ENCODE measurements at places on chromosomes 12 and 14.

DNA sequence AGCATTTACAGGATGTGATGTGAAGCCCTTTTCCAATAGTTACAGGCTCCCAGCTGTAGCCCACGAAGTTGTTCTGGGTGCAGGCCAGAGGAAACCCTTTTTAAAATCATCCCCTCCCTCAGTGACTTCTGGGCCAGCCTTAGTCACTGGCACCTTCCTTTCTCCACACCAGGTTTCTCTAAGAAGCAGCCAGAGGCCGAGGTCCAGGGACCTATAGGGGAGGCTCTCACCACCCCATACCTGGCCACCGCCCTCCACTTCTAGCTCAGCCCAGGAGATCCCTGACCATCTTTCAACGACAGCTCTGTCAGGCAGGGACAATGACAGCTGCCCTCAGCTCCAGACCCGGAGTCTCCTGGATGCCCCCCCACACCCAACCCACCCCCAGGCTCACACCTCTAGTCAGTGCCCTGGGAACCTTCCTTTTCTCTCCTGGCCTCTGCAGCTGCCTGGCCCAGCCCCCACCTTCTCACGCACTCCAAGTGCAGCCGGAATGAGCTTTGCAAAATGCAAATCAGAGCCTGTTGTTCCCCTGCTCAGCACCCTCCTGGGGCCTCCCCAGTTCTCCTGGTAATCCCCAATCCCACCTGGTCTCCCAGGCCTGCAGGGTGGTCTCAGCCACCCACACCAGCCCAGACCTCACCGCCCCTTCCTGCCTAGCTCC is 46.7 kb downstream of the TESC start:
- DNase-seq, result no peak

DNA sequence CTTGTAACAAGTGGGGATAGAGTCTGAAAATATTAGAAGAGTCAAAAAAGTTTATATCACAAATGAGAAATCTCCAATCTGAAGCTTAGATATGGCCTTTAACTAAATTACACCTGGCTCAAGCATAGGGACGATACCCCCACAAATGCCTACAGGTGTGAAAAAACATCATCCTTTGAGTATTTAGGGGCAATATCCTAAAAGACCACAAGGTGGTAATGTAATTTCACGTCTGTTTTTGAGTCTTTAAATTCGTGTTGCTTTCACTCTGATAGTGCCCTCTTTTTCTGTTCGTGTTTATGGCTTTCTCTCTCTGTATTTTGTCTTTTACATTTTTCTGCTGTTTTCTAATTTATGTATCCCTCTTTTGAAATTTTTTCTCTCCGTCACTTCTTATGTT is 84.3 kb downstream of the ETNK1 start:
- DNase-seq, result no peak

GRCh38 chr12:27802511-27802910 is 22.5 kb upstream of the MANSC4 start:
- no peak for DNase-seq

GRCh38 chr12:94997061-94997460 is 6.4 kb downstream of the NDUFA12 start:
- DNase-seq, result no peak

DNA sequence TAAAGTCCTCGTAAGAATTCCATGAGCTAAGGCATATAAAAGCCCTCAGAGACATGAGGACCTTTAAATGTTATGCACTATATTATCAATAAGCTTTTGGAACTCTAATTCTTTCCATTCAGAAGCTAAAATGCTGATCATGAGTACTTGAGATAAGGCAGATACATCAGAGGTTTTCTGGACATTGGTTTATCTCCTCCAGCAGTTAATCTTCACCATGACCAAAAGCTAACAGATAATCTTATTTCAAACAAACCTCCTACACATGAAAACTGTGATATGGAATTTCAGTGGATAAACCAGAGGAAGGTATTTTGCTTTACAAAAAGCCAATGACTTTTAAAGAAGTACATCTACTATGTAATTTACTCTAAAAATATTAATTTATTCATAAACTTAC is 97.9 kb upstream of the BBS10 start:
- no peak for DNase-seq

DNA sequence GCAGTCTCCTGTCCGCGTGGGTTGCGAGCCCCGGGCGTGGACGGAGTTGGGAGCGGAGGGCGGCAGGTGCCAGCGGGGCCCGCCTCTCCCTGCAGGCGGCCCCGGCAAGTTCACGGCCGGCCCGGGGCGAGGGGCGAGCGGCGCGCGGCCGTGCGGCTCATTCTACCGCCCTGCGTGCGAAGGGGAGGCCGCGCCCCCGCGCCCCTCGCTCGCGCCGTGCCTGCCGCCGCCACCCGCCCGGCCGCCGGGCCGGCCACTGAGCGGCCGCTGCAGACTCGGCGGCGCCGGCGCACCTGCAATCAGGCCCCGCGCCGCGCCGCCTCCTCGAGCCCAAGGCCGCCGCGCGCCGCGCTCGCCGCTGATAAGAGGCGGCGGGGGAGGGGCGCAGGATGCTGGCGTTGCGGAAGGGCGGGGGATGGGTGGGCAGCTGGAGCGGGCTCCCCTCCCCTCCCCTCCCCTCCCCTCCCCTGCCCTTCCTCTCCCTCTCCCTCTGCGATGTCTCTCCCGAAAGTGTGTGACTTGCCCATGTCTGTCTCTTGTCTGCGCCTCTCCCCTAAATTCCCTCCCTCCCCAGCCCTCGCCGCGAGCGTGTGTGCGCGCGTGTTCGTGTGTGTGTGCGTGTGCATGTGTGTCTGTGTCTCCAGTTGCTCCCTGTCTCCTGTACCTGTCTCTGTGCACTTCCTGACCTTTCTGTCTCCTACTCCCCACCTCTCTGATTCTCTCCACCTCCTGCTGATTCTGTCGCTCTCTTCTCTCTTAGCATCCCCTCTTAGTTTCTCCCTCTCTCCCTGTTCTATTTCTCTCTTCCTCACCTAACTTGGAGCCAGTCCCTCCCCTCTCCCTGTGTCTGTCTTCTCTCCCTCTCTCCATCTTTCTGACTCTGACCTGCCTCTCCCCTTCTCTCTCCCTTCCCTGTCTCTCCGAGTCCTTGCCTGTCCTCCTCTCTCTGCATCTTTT is 768.1 kb upstream of the TBX3 start:
- DNase-seq, result no peak

GRCh38 chr12:86723326-86723725 is 467.1 kb upstream of the MGAT4C start:
- DNase-seq, result no peak

DNA sequence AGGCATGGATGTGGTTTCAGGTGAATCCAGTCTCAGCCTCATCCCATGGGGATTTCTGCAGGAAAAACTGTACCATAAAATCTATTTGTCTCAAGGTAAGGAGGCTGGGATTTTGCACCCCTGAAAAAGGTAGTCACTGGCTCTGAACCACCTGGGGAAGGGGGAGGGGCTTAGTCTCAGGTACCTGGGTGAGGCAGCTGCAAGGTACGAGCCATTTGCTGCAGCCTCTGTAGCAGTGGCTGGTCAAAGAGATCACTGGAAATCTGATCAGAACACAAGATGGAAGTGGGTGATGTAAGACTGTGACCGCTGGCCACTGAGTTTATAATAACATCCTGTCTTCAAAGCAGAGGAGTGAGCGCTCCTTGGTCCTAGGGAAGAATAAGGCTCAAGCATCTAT is 209.9 kb upstream of the NOS1 start:
- DNase-seq, result no peak

- no peak for DNase-seq
Observed at GRCh38 chr12:117498880-117499279, 137.5 kb upstream of the NOS1 start.

DNA sequence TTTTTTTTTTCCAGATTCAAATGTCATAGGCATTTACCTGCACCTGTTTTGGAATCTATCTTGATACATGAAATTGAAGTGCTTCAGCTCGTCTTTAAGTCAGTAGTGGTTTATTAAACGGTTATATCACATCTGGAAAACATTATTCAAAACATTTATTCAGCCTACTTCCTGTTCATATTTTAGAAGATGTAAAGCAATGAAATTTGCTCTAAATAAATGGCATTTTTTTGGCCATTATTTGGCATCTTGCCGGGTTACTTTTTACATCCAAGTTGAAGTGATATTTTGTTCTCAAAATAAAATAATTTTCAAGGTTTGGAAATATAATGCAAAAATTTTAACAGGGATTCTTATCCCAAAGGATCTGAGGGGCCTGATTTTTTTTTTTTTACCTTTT is 103.1 kb downstream of the EML1 start:
- DNase-seq, result no peak

- DNase-seq, result peak; percentile 64
Observed at GRCh38 chr14:23588884-23589598, 10.5 kb upstream of the JPH4 start.

- DNase-seq, result no peak
Observed at GRCh38 chr12:12379831-12380730, 23.2 kb downstream of the BORCS5 start.

- no peak for DNase-seq
Observed at GRCh38 chr12:23763724-23764123, 185.7 kb downstream of the SOX5 start.

GRCh38 chr12:92630968-92631367 is 71.8 kb upstream of the PLEKHG7 start:
- DNase-seq, result no peak

DNA sequence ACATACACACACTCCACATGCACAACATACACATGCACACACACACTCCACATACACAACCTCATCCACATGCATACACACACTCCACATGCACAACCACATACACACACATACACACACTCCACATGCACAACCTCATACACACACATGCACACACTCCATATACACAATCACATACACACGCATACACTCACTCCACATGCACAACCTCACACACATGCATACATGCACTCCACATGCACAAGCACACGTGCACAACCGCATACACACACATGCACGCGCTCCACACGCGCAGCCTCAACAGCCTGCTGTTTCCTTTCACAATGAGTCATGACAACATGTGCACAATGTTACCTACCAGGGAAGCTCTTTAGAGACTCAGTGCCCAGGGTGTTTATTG is 61.2 kb upstream of the TMEM132C start:
- DNase-seq, result no peak

GRCh38 chr12:119288576-119288975 is 46.0 kb upstream of the CCDC60 start:
- no peak for DNase-seq

DNA sequence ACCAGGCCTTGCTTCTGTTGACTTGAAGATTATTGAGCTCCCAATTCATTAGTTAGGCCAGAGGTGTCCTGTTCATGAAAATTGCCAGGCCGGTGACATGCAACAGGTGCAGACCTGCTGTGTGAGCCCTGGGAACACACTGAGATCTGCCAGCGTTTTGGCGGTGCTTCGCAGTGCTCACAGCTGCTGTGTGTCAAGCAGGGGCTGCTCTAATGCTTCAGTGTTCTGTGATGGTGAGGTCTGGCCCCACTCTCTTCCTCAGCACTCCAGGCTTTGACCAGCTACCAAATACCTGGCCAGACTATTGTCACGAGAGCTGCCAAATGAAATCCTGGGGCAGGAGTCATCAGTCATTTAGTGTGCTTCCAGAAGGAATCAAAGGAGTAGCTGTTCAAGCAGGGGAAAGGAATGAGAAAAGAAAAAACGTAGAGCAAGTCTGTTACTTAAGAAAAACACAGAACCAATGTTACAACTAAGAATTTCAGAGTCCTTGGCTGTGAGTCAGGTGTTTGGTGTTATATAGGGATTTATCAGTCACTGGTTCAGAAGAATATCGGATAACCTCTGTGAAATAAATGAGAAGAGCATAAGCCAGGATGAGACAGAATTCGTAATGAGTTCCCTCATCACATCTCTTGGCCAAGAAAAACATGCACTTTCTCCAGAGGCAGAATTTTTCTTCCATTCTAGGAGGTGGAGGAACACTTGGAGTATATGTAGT is 150.8 kb downstream of the FBXL14 start:
- no peak for DNase-seq

GRCh38 chr12:46368138-46368537 is 4.4 kb downstream of the SLC38A2 start:
- no peak for DNase-seq

DNA sequence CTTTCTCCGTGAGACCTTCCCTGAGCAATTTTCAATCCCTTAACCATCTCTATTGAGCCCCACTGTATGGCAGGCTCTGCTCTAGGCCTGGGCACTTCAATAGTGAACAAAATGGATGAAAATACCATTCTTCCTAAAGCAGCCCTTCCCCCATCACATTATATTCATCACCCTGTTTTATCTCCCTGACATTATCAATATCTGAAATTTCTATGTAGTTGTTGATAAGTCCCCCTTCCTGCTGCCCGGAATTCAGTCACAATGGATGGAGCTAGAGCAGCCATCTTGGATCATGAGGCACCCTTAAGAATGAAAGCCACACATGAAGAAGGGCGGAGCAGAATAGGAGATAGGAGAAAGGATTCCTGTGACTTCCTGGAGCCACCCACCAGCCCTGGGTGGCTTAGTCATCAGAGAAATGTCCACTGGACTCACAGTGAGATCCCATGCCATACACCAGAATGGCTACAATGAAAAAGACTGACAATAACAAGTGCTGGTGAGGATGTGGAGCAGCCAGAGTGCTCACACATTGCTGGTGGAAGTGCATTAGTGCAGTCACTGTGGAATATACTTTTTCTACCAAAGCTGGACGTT is 33.9 kb downstream of the SCARB1 start:
- DNase-seq, result no peak

DNA sequence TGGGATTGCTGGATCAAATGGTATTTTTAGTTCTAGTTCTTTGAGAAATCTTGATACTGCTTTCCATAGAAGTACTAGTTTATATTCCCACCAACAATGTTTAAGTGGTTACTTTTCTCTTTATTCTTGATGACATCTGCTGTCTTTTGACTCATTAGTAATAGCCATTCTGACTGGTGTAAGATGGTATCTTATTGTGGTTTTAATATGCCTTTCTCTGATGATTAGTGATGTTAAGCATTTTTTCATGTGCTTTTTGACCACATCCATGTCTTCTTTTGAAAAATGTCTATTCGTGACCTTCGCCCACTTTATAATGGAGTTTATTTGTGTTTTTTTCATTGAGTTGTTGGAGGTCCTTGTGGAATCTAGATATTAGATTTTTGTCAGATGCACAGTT is 865.7 kb downstream of the SLC6A15 start:
- DNase-seq, result no peak

- no peak for DNase-seq
Observed at GRCh38 chr12:106174876-106175275, 36.1 kb upstream of the NUAK1 start.

GRCh38 chr12:38930990-38931389 is 25.6 kb upstream of the CPNE8 start:
- DNase-seq, result no peak

DNA sequence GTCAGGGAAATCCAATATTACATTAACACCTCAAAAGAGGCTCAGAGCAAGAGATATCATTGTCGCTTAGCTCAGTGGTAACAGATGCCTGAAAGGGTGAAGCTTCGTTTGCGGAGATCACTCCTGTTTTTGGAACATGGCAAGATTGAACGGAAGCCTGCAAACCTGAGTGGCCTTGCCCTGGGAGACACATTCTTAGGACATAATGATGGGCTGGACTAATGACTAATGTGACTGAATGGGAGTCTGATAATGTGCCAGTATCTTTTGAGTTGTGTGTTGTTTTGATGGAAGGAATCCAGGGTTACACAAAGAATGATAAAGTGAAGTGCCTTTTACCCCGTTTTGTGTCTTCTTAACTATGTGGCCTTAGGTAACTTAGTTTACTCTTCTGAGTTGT is 109.3 kb upstream of the IFNG-AS1 start:
- no peak for DNase-seq
